OCI-LY7 (cell line): ENCODE measurements at places on chromosomes 4 and X.

- DNase-seq, result no peak
These were observed 110.6 kb upstream of the PPARGC1A start for GRCh38 chr4:24000470-24000831.

DNA sequence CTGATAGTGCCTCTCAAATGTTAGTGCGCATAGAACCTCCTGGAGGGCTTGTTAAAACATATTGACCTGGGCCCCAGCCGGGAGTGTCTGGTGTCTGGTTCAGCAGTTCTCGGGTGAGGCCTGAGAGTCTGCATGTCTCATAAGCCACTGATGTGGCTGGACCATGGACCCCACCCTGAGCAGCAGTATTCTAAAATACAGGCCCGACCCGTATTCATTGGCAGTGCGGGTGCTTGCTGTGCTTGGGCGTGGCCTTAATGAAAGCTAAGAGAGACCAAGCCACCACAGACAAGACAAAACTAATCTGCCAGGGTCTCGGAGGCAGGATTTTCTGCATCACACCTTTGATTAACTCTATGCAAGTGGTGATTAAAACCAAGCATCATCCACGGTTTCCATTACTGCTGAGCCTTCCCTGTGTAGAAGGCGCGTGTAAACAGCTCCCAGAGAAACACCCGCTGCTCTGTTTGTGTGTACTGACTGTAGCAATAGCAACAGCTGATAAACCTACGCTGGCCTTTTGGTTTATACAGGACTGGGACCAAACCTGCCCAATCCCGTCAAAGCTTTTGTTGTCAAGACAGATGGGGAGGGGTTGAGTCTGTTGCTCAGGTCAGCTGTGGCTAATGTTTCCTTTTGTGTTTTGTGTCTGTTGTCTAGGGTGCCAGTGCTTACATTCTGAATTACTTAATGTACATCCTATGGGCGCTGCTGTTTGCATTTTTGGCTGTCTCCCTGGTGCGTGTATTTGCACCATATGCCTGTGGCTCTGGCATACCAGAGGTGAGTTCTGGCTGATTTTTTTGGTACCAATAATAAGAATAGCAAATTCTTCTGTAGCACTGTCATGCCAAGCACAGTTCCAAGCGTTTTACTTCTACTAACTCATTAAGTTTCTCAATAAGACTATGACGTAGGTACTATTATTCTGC lies 40.8 kb downstream of the CLCN4 start:
- DNase-seq, result no peak

DNA sequence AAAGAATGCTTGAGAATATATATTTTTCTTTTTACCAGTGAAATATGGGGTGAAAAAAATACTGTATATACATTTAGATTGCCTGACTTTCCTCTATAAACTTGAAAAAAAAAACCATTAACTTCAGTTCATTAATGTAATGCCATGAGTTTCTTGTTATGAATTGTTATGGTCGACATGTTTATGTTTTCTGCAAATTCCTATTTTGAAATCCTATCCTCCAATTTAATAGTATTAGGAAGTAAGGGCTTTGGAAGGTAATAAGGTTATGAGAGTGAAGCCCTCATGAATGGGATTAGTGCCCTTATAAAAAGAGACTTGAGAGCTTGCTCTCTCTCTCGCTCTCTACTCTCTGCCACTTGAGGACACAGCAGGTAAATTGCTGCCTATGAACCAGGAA lies 211.4 kb downstream of the LDB2 start:
- no peak for DNase-seq

DNA sequence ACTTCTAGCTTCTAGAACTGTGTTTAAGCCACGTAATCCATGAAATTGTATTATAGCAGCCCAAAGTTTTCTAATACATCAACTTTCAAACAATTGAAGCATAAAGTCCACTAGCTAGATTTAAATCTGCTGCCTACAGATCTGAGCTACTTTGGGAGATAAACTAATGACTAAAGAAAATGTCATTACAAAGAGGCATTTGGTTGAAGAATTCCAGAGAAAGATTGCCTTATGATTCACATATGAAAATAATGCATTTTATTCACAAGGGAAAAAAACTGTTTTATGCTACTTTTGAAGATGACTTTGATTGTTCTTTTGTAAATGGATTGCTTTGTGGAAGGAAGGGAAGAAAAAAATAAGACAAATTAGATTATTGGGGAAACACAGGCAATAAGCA lies 124.1 kb upstream of the SLIT2 start:
- DNase-seq, result no peak

DNA sequence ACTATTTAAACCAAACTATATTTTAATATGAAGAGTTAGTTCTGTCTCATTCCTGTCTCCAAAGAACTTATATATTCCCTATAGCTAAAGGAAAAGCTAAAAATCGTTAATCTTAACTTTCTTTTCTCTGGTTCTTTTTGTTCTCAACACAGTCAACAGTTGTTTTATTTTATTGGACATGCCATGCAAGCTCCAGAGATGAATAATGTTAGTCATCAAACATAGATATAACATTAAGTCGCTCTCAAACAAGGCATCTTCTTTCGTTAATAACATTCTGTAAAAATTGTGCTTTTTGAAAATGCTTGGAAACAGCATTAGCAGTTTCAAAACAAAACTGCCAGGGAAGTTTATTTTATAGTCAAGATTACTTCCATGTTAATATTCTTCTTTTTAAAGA lies 117.9 kb upstream of the GPM6A start:
- DNase-seq, result no peak

DNA sequence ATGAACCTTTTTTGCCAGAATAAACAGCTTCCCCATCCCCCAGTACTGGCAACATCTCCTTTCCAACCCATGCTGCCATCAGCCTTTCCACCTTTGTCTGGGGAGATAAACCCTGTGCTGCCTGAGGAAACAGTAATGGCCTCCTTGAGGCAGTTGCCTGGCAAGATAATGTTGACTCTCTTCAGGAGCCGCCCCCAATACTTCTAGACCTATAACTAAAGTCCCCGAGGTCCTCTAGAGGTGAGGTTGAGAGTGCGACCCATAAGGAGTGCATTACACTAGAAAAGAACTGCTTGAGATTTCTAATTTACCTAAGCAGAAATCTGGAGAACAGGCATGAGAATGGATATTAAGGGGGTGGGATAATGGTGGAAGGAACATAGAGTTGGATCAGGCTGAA lies 963.2 kb upstream of the PCDH7 start:
- DNase-seq, result no peak

GRCh38 chr4:172547724-172548123 lies 620.9 kb upstream of the GALNT7 start:
- peak; percentile 66 for DNase-seq

DNA sequence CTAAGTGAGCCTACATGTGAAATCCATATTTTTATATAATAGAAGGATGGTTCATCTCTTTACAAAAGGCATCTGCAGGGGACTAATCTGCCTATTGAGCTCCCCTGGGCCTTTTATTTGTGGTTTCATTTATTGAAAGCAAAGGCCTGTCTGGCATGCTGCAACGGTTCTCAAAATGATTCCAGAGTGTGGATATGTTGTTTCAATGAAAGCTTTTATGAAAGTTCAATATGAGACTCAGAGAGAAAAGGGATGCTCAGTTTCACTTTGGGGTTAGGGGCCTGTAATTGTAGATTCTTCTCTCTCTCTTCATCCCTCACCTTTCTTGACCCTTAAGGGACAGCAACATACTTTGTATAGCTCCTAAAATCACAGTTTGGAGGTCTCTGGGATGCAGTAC lies 204.2 kb upstream of the CASK start:
- no peak for DNase-seq

DNA sequence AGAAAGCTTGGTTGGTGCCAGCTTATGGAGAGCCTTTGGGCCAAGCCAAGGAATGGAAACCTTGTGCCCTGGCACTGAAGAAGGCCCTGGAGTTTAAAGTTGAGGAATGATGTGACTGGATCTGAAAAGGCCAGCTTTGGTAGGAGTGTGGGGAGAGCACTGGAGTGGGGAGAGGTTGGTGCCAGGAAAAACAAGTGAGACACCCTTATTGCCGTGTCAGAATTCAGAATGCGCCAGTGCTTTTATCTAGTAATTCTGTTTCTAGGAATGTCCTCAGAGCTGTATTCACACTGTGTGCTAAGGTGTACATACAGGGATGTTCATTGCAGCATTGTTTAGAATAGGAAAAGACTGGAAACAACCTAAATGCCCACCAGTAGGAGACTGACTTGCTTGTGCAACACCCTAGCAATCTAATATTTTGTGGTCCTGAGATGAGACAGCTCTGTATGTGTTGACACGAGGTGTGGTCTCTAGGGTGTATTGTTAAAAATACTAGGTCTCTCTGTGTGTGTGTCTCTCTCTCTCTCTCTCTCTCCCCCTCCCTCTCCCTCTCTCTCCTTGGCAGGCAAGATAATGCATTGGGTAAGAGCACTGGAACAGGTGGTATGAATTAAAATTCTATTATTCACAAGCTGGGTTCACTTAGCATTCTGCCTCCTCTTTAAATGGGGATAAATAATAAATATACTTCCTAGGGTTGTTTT lies 107.8 kb downstream of the GATB start:
- DNase-seq, result no peak

- DNase-seq, result peak; percentile 31
These were observed 11.3 kb downstream of the PNCK start for GRCh38 chrX:153662266-153662665.

- peak; percentile 53 for DNase-seq
These were observed 19.4 kb downstream of the AWAT2 start for GRCh38 chrX:70030301-70030767.

DNA sequence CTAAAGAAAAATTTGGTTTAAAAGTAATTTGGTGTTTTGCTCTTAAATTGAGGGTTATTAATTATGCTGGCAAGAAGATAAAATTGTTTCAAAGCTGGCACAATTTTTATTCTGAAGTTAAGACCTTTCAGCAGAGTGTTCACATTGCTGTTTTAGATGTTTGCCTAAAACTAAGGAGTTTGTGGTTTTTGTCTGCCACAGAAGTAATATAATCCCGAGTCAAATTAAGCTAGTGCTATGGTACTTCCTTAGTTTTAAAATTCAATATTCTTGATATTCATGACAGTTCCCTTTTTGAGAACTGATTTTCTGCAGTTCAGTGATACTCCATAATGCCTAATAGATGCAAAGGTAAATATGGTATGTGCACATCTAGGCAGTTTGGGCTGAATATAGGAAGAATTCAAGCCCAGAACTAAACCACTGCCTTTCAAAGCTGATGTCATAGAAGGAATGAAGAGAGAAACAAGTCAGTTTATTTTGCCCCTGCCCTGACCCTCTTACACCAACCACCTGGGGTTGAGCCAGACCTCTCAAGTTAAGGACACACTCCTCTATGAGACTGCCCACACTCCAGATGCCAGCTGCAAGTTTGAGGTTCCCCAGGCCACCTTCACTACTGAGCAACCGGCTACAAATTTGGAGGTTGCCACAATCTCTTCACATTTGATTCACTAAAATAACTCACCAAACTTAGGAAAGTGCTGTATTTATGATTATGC lies 32.1 kb upstream of the VEGFC start:
- no peak for DNase-seq

DNA sequence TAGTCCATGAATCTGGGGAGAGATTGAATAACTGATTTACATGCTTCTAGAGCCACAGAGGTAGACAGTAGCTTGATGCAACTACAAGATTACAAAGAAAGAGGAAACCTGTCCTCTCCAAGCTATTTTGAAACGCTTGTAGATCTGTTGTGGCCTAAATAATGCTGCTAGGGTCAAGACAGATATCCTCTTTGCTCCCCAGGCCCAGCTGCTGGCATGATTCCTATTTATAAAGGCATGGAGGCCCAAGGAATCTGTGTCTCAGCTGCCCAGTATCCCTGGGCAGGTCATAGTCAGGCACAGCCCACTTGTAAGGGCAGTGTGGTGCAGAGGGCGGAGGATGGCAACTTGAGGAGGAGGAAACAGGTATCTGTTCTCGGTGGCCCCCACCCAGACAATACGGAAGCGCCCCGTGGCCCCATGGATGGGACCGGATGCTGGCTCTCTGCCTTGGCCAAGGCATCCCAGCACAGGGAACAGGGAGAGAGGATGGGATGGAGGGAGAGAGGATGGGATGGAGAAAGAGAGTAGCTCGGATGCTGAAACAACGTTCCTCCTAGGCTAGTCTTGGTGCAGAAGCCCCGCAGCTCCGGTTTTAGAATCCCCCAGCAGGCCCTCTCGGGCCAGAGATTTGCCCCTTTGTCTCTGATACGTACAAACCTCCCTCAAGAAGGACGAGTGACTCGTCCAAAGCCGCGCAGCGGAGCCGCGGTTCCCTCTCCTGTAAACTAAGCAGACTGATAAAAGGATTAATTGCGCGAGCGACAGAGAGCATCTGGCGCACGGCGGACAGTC lies 767 bp upstream of the SMIM20 start:
- DNase-seq, result peak; percentile 64

DNA sequence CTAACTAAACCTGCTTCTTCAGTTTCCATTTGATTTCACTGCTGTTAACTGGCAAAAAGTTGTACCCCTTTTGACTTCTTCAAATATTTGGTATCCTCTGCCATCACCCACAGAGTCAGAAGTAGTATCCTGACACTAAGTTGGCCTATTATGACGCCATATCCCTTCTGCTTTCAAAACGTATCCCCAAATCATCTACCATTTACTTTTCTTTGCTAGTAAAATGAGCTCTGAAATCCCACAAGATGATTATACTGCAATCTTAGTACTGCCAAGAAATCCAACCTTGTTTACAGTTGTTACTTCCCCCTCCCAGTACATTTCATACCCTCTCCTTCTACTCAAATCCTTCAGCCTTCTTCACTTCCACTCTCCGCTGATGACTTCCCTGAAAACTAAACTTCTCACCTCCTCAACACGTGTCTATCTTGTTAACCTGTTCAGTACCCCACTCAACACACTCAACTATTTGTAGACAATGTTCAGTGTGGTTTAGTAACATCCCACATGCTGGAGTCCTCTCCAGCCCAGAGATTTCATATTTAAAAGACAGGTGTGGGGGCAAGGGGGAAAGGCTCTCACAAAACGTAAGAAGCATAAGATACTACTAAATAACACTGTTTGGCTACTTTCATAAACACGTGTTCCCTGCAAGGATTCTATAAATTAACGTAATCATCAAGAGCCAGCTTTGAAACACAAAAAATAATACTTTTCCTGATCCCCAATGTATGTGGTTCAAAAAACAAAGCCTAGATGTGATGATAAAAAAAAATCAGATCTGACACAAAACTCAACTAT lies 1.3 kb downstream of the NAF1 start:
- DNase-seq, result peak; percentile 8

GRCh38 chr4:113636877-113637276 lies 124.7 kb downstream of the CAMK2D start:
- peak; percentile 91 for DNase-seq
